ENCODE measurements at places on chromosomes 5 and 9.
A peak's percentile ranks its signal among the peaks of the same experiment; 100 is the strongest.

GRCh38 chr9:4197548-4197947 lies 102.3 kb downstream of the GLIS3 start:
- DNase-seq: no peak

DNA sequence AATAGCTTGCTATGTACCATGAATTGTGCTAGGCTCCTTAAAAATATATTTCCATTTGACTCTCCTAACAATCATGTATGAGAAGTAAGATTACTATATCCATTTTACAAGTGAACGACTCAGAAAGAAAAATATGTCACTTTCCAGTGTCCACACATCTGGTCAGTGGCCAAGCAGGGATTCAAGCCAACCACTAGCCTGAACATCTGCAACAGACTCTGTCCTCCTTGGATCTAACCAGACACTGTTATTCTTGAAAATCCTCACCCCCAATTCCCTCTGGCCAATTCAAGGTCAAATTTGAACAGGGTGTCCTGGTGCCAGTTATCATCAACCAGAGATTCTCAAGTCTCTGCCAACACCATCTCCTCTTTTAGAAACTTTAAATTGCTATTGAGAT lies 344.1 kb upstream of the WWC1 start:
- no peak for DNase-seq

- no peak for DNase-seq
Measured at GRCh38 chr9:77469515-77470231, 178.4 kb downstream of the GNA14 start.

GRCh38 chr5:41457094-41457493 lies 53.3 kb downstream of the PLCXD3 start:
- no peak for DNase-seq

GRCh38 chr5:81601919-81602318 lies 149.0 kb downstream of the SSBP2 start:
- no peak for DNase-seq

- no peak for DNase-seq
Measured at GRCh38 chr5:169583101-169583423, 511 bp upstream of the SPDL1 start.

- no peak for DNase-seq
Measured at GRCh38 chr9:128753627-128754026, 18.1 kb downstream of the ZER1 start.

DNA sequence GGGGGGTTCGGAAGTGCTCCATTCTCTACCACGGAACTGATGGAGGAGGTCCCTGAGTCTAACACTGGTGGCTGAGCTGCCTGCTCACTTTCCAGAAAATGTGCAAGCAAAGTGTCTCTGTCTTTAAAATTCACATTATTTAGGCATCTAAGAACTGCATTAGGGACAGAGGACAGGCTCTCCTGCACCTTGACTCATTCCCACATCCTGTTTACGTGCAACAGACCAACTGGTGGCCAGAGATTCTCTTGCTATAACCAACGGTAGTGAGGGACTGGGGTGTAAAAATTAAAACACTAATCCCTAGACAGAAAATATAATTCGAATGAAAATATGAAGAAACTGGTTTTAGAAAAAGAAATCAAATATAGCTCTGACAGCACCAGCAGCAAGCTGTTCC lies 320.9 kb downstream of the IRX2 start:
- DNase-seq: no peak

DNA sequence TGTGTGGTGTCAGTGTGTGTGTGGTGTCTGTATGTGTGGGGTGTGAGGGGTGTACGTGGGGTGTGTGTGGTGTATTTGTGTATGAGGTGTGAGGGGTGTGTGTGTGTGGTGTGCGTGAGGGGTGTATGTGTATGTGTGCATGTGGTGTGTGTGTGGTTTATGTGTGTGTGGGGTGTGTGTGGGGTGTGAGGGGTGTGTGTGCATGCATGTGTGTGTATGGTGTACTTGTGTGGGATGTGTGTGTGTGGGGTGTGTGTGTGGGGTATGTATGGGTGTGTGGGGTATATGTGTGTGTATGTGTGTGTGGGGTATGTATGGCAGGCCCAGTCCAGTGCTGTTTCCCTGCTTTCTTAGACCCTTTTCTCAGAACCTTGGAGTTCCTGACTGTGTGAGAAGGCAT lies 83.3 kb downstream of the PTTG1 start:
- DNase-seq: no peak

DNA sequence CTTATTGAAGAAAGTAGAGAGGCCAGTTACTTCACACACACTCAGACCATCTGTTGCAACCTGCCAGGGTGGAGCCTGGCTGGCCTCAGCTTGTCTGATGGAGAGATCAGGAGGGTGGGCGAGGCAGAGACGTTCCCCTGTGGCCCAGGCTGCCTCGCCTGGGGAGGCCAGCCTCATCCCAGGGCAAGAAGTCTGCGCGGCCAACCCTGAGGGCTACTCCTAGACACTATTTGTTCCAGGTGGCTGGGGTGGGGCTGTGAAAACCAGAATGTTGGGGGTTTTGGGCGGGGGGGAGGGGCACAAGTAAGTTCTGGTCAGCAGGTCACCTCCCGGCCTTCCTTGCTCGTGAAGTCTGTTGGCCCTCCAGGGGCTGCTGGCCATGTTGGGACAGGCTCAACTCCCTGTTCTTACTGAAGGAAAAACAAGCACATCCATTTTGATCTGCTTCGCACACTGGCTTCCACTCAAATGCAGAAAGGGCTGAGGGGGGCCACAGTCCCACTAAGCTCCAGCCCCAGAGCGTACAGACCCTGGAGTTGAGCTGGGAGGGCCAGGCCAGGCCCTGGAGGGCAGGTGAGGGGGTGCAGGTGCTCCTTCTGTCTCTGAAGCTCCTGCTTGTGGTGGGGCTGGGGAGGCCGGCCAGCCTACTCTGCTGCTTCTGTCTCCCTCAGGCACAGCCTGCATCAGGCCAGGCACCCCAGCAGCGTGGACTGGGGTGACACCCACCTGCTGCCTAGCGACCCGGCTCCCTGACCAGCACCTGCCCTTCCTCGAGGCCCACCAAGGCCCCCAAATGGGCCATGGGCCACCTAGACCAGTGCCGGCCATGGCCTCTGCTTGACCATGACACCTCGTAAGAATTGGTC lies 46.6 kb downstream of the SECISBP2 start:
- DNase-seq: peak; percentile 9

DNA sequence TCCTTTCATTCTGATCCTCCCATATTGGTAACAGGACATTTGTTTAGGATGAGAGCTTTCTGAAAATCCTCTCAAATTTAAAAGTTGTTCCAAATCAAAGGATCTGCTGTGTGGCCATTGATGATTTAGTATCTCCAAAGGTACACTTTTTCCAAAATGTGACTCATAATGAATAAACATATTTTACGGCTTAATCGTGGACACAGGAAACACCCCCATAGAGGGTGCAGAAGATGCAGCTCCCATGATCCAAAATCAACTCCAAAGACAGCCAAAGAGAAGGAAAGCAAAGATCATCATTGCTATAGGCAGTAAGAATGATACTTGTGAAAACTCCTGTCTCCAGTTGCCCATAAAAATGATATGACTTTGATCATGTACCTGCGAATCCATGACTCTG lies 239.7 kb downstream of the PIK3R1 start:
- no peak for DNase-seq

GRCh38 chr5:153797484-153797883 lies 241.2 kb downstream of the FAM114A2 start:
- DNase-seq: no peak

GRCh38 chr9:93094658-93095204 lies 1.3 kb upstream of the CARD19 start:
- DNase-seq: no peak

DNA sequence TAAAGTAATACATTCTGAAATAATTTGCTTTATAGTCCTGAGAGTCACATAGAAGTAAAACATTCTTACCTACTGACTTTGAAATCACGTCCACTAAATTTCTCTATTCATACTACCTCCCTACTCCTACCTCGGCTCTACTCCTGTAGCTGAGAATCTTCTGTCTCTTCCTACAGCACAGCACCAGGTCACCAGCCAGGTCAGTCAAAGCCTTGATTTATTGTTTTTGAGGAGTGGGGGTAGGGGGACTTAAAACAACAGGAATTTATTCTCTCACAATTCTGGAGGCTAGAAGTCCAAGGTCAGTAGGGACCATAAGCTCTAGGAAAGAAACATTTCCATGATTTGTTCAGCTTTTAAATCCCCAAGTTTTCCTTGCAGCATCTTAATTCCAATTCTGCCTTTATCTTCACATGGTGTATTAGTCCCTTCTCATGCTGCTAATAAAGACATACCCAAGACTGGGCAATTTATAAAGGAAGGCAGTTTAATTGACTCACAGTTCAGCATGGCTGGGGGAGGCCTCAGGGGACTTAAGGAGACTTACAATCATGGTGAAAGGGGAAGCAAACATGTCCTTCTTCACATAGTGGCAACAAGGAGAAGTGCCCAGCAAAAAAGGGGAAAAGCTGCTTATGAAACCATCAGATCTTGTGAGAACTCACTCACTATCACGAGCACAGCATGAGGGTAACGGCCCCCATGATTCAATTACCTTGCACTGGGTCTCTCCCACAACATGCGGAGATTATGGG lies 49.6 kb upstream of the CCNG1 start:
- no peak for DNase-seq

- DNase-seq: no peak
Measured at GRCh38 chr9:31870276-31870675, 514.2 kb upstream of the ACO1 start.

- DNase-seq: no peak
Measured at GRCh38 chr5:6359555-6360322, 18.6 kb downstream of the MED10 start.

DNA sequence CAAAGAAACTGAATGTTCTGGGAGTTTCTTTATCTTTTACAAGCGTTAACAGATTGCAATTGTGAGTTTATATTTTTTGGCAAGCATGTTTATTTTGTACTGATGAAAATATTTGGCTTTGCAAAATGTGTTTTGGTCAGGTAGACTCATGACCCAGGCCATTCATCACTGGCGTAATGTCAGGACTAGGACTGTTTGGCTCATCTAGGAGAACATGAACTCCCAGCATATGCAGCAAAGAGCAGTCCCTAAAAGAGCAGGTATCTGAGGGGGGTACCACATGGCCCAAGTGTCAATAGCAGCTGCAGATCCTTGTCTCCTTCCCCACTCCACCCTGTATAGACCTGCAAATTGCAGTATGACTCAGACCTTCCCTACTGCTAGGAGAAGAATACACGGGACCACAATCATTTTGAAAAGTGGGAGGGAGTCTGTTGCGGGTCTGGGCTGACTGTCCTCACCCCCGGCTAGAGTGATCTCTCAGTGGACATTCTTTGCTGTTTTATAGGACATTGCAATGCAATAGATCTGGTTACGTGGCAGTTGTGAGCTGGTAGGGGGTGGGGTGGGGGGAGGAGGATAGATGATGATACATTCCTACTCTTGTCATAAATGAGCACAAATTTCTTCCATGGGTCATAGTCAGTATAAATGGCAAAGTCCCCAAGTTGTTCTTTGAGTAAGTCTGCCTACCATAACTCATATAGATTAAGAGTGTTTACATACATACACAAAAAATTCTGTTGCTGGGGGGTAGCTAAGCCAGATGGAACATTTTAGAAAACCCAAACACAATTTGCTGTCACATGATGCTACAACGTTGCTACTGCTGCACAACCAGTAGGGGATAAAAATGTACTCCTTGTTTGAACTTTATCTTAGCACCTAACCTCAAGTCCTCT lies 20.8 kb upstream of the SNCAIP start:
- no peak for DNase-seq

- DNase-seq: no peak
Measured at GRCh38 chr9:72203205-72203803, 54.1 kb downstream of the GDA start.

- no peak for DNase-seq
Measured at GRCh38 chr5:180645274-180646204, 3.9 kb downstream of the FLT4 start.

DNA sequence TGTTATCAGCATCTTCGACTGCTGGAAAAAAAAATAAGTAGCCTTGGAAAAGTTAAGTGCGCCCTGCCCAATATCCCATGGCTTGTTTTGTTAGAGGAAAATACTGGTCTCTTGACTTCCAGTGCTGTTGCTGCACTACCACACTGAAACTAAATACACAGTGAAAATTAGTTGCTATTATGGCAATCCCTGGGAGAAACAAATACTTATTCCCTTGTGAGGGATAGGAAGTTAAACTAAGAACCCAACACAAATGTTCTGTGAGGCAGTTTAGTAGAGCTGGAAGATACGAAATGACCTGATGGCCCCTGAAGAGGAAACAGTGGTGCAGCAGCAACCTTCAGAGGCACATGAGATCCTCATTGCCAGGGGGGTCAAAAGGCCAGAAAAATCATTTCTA lies 164.0 kb downstream of the ARL15 start:
- no peak for DNase-seq

- DNase-seq: no peak
Measured at GRCh38 chr9:135080286-135081263, 6.9 kb upstream of the OLFM1 start.

GRCh38 chr5:57209316-57210040 lies 35.6 kb downstream of the GPBP1 start:
- no peak for DNase-seq

DNA sequence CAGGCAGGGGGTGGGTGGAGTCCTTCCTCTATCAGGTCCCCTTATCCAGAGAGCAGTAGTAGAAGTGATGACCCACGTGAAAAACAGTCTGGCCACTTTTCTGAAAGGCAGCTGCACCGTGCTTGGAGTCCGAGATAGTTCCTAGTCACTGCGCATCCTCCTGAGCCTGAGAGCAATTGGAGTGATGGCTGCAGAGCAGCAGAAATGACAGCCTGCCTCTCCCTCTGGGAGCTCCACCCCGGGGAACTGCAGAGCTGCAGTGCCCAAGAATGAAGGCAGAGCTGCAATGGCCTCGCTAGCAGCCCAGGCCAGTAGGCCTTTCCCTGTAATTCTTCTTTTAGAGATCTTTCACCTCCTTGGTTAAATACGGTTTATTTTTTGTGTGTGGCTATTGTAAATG lies 82.6 kb downstream of the CETN3 start:
- DNase-seq: no peak

DNA sequence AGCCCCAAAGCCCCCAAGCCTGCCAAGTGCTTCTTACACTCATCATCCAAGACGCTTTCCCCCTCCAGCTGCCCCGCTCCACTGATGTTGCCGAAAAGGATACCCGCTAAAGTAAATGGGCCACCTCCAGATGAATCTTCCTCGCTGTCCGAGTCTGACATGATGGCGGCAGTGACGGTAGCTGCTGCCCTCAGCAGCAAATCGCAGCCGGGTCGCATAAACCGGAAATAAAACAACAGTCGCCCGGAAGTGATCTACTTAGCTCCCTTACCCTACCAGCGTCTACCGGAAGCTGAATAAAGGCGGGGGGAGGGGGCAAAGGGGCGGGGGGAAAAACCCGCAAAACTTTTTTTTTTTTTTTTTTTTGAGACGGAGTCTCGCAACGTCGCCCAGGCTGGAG lies at the start of gene TAF1L:
Gene TAF1L, minus strand, starts transcription at position 308 of the 400 bp plus-strand sequence. Its CDS starts 90 bp downstream, at position 218.
- DNase-seq: no peak

GRCh38 chr5:139682016-139682975 lies 34.1 kb downstream of the CXXC5 start:
- no peak for DNase-seq

- DNase-seq: no peak
Measured at GRCh38 chr9:124598048-124598447, 90.8 kb upstream of the NR5A1 start.

GRCh38 chr9:99134893-99135341 lies 30.0 kb downstream of the TGFBR1 start:
- DNase-seq: no peak
